IMR-90 (cell line): ENCODE measurements at places on chromosomes 7 and 10.

GRCh38 chr10:70902661-70903261, 14.4 kb upstream of the PCBD1 start:
- no peak for DNase-seq

DNA sequence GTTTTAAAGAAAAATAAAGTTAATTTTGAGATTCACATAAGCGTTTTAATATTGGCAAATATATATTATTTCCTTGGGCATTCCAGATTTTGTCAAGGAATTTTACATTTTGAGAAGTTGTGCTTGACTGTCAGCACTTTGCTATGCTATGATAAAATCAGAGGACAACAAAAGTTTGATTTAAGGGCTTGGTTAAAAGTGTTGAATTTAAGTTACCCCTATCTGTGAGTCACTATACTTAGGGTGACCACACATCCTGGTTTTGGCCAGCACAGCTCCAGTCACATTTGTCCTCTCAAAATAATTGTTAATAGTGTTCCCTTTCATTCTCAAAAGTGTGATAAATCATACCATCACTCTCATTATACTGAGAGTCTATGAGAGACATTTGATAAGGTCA, 34.2 kb upstream of the ANK3 start:
- no peak for DNase-seq

- DNase-seq = peak; percentile 4
Measured at GRCh38 chr7:778271-778967, 51.3 kb upstream of the PRKAR1B start.

- no peak for DNase-seq
Measured at GRCh38 chr7:665736-666453, 60.6 kb upstream of the DNAAF5 start.

DNA sequence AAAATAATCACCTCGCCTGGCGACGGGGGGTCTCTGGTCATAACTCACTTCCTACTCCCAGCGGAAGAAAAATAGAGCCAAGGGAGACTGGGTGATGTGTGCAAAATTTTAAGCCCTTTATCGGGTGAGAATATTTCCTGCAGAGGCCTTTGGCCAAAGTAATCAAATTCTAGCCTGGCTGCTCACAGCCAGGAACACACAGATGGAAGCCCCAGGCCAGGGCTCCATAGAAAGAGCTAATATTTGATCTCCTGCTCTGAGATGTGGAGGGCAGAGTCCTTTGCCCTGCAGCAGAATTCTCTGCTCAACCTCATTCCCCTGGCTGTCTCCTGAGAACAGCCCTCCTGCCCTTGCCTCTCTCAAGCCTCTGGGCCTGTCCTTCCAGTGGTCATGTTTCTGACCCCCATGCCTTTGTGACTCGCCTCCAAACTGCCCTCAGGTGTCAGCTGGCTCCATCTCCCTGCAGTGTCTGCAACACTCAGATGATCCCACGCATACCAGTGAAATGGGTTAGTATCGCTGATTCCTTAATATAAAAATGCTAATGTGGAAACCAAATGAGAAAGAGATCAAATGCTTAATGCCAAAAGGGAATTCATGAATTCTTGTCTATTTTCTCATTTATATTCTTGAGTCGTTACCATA, 34.5 kb downstream of the FRMD4A start:
- DNase-seq = no peak

DNA sequence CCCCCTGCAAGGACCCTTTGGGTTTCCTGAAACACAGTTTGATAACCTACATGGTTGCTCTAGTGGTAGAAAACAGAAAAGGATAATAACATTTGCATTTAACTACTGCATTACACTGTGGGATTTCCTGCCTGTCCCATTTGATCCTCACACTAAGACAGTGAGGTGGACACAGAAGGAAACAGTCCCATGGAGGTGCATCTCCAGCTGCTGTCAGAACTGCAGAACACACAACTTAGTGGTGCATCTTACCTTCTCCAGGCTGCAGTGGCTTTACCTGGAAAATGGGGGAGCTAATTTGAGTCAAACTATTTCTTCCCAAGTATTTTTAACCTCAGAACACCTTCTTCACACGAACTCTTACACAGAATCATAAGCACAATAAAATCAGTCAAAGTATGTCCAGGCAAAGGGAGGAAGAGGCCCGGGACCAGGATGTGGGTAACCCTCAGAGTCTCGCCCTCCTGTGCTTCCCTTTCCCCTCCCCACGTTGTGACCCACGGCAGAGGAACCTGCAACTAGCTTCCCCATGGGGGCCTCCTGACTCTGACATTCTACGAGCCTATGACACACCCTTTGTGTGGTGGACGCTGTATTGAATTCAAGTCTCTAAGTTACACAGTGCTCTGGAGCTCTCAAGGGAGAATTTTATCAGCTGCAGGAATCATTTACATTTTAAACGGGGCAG, 33.7 kb downstream of the SCRN1 start:
- DNase-seq = no peak

DNA sequence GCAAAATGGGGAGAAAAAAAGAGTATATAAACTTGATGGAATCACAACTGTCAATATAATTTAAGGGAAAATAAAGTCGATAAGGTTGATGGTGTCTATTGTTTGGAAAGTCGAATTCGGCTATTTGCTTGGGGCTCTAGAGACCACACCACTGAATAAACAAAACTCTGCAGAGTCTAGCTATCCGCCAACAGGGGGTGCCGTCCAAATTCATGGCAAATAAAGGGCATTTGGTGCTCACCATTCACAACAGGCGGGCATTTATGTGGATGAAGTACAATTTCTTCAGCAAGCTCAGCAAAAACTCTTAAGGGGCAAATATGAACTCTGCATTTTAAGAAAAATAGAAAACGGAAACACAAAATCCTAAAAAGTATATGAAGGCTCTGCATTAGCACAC, 23.3 kb downstream of the CD36 start:
- no peak for DNase-seq

DNA sequence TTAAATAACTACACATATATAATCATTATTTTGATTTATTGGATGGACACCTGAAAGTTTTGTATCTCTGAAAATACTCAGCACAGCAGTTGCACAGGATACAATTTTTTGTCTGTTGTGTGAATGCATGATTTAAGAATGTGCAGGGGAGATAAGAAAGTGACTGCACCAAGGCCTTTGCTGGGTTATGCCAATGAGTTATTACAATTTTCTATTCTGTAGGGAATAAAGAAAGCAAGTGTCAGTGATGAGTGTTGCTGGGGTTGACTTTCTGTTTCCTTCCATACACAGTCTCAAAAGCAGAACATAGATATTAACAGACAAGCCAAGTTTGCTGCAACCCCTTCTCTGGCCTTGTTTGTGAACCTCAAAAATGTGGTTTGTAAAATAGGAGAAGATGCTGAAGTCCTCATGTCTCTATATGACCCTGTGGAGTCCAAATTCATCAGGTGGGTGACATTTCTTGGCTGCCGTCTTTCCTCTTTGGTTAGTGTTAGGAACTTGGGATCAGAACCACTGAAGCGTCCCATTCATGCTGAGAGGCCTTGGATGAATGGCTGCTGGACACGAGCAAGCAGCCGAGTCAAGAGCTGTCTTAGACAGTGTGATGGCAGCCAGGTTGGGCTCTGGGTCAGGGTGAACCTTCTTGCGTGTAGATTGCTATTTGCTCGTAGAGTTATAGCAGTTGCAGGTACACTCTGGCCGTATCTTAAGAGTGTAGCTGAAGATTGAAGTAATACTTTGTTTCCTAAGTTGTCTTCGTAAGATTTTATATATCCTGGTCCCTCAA, 92.8 kb downstream of the DOCK1 start:
- no peak for DNase-seq

DNA sequence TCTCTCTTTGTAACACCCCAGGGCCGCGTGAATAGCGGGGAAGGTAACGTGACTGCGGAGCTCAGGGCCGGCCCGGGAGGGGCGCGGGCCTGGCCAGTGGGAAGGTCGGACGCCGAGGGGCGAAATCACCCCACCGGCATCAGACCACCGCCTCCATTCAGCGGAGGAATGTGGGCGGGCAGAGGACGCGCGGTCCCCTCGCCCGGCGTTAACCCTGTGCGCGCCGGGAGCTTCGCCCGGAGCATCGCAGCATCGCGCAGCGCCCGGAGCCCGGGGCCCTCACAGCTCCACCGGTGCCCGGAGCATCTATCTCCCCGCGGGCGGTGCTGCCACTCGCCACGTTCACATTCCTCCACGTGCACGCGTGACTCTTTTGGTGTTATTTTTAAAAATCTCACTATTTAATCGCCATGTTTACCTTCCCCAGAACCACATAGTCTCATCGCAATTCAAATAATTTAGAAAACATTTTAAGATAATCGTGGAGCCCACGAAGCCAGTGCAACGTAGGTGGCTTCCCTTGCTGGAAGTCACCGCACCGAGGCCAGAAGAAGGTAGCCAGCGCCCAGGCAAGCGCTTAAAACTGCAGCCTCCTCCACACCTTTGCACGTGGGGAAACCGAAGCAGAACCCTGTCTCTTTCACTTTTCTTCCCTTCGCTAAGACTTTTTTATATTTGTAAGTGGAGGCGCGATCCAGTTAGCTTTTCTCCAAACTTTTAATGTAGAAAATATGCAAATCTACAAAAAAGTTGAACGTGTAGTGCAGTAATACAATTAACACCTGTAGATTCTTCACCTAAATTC, 21.8 kb downstream of the FGFBP3 start:
- no peak for DNase-seq

DNA sequence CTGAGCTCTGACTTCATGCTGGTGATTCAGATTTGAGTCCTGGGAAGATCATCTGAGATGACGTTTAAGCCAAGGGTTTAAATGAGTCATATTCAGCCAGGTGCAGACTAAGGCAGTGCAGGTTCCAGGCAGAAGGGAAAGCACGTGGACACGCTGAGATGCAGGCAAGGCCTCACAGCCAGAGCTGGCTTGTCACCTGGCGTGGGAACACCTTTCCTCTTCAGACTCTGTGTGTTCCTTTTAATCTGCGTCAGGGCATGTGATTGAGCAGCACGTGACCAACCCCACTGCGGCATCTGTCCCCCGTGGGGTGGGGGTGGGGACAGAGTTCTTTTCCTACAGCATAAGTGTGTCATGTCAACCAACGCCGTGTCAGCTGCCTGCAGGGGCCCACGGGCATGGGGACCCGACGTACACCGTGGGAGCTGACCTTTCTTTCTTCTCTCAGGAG, 10.7 kb upstream of the IDI2 start:
- DNase-seq = peak; percentile 87

DNA sequence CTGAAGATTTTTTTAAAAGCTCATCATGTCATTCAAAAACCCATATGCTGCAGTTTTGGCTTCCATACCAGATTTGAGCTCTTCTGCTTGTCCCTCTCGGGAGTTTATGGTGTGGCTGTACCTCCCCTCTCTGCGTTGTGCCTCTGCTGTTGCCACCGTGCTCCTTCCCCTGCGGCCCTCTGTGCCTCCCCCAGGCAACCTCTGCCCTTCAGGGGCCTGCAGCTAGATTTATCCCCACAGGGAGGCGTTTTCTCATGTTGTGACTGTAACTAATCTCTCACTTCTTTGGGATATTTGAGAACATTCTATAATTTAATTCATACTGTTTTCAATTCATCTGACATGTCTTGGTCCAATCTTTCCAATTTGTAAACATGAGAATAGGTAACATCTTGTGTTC, 52.7 kb downstream of the TASOR2 start:
- DNase-seq = no peak

GRCh38 chr7:147182874-147183273, 1066.3 kb downstream of the CNTNAP2 start:
- peak; percentile 10 for DNase-seq

- DNase-seq = no peak
Measured at GRCh38 chr7:158312789-158313188, 274.8 kb downstream of the PTPRN2 start.

DNA sequence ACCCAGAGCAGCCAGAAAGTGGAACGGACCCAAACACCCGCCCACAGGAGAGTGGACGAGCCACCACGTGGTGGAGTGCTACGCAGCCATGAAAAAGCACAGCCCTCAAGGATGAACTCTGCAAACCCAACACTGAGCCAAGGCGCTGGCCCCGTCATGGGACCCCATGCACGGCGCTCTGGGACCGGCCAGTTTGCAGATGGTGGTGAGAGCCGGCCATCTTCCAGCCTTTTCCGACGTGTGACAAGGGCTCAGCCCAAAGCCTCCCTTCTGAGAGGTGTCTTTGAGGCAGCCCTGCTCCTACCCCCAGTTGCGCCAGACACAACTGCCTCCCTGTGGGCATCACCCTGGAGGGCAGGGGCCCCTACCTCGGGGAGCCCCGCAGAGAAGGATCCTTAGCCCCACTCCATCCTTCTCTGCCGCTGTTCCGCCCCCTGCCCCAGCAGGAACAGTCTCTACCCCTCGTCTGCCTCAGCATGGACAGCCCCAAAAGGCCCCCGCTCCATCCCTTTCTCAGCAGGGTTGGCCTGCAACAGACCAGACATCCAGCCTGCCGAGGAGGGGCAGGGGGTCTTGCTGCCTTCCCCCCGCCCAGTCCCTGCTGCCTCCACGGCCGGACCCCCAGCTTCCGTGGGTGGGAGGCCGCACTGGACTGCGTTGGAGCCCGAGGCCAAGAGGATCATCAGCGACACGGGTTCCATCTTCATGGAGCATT, 75.7 kb downstream of the MICALL2 start:
- DNase-seq = no peak

GRCh38 chr10:96225119-96225518, 46.2 kb downstream of the BLNK start:
- DNase-seq = no peak

- DNase-seq = peak; percentile 66
Measured at GRCh38 chr7:75642810-75643486, 95.8 kb downstream of the HIP1 start.

DNA sequence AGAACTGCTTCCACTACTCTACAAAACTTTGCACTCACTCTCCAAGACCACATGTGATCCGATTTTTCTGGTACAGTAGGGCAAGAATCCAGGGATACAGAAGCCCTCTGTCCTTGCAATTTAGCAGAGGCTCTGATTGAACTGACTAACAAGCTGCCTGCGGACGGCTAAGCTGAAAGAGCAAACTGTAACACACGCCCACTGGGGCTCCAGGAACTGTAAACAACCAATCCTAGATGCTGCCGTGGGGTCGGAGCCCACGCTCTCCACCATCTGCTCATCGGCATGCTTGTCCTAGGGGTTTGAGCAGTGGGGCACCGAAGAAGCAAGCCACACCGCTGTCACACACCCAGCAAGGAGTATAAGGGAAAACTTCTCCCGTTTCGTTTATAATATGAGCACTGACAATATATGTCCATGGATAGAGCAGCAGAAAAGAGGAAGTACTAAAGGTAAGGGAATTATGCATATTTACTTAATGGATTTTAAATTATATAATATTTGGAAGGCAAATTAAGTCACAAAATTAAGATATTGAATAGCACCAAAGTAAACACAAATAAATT, 634.4 kb upstream of the POT1 start:
- no peak for DNase-seq

DNA sequence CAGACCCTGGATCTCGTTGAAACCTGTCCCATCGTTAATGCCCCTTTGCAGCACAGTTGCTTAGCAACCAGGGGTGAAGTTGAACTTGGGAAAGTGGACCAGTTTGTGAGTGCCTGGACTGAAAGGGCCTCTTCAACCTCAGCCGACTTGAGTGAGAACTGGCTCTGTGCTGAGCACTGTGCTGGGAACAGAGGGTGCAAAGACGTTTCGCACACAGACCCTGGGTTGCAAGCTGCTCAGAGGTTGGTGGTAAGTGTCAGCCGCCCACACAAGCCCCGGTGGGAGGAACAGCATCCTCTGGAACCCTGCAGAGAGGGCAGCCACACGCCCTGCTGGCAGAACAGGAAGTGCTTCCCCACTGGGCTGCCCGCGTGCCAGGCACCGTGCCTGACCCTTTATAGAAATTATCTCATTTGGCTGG, 89.2 kb downstream of the CARD11 start:
- DNase-seq = no peak
